Common myeloid progenitor, CD34-positive (primary cell): ENCODE measurements at places on chromosomes 7 and 10.
A peak's percentile ranks its signal among the peaks of the same experiment; 100 is the strongest.

- DNase-seq, result no peak
Observed at GRCh38 chr7:45146531-45147379, 10.8 kb upstream of the RAMP3 start.

GRCh38 chr10:52232561-52233350 is 81.3 kb upstream of the DKK1 start:
- DNase-seq, result peak; percentile 55

DNA sequence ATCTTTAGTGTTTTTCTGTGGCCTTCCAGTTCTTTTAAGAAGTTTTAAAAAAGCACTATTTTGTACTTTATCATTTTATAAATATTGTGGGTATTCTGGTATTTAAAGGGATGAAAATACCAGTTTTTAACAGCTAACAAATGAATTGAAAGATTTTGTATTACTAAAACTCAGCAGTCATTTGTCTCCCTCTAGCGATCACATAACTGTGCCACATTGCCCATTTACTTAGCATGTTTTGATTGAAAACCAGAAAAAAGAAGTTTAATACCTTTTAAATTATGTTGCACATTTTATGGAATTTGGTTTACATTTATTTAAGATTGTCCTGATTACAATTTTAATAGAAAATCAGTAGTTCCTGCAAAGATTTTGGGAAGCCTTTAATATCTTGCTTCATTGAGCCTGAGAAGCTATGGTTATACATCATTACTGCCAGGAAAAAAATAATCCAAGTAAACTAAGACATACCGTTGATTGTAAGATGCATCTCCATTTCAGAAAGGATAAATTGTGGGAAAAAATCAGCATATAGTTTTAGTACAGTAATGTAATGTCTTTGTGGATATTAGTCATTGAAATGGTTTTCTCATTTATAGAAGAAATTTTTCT is 34.9 kb downstream of the TAX1BP1 start:
- DNase-seq, result peak; percentile 38

DNA sequence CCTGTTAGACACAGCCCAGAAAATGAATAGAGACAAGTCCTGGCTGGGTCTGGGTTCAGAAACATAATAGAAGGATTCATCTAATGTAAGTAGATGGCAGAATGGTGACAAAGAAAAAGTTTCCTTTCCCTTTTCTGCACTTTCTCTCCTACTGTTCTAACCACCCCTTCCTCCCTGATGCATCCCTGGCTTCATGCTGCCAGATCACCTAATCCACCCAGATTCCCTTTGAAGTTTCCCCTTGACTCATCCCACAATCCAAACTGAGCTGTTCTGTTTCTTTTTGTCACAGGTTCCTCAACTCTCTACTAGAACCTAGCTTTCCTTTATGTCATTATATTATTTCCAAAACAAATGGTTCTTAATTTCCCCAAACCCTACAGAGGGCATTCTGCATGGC is 1.1 kb upstream of the MACC1 start:
- DNase-seq, result no peak

- DNase-seq, result no peak
Observed at GRCh38 chr7:151088019-151088855, 2.0 kb downstream of the AGAP3 start.
